Aorta (tissue), 5 donors: ENCODE measurements at places on chromosomes 3 and 15.

GRCh38 chr3:133663569-133664313, 2.0 kb upstream of the TOPBP1 start:
- DNase-seq: no peak

- no peak for DNase-seq
Observed at GRCh38 chr3:192906940-192907339, 10.7 kb downstream of the MB21D2 start.

- DNase-seq: no peak
Observed at GRCh38 chr3:88810455-88810854, 297.0 kb upstream of the EPHA3 start.

GRCh38 chr3:156388497-156389448, 166.1 kb downstream of the SSR3 start:
- DNase-seq: no peak

DNA sequence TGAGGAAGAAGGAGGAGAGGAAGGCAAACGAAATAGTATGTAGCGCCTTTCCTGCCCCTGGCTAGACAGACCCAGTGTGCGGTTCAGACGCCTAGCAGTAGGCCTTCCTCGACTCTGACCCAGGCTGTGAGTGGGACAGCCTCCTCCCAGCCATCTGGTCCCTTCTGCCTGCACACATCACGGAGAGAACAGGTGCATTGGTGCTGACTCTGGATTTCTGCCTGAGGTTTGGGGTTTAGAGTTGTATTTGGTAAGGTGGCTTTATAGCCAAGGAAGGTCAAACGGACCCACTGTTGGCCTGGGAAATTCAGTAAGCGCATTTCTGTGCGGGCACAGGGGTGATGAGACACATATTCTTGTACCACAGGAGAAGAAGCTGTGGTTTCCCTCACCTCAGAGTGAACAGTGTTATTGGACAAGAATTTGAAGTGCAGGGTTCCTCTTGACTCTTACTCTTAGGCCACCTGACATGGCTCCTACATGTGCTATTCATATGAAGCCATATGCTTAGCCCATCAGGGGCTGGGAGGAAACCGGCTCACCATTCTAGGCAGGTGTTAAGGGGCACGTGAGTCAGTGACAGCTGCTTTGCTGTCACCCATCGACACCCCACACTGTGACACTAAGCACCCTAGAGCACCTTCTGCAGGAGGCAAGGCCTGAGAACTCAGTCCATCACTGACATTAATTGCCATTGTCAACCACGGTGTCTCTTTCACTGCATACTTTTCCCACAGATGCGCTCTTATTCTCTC, 143.3 kb downstream of the CHDH start:
- DNase-seq: no peak

DNA sequence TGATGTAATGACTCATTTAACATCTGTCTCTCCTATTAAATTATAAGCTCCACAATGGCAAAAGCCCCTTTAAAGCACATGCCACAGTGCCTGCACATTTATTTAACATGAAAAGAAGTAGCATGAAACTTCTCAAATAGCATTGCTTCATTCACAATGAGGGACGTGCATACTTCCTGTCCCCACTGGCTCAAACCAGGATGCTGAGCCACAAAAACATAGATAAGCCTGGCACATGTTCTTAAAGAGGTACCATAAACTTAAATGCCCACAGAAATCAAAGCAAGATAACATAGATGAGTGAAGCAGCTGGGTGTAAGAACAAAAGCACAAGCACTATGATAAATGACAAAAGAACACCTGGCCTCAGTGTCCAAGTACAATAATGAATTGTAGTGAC, 3.8 kb downstream of the TP53BP1 start:
- DNase-seq: no peak

DNA sequence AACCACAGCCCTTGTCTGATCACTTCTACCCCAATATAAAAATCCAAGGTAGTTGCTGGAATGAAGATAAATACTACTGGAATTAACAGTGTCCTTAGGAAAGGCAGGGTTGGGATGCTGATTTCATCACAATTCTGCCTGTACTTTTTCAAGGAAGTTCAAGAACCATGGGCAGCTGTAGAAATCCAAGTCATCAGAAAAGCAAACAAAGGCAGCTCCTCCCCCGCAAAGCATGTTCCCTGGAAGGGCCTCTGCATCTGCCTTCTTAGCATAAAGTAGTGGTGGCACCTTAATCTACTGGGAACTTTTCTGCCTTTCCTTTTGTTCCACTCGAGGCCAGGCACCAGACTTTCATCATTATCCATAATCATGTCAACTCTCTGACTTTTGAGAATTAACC, 54.4 kb downstream of the ERC2 start:
- no peak for DNase-seq

- no peak for DNase-seq
Observed at GRCh38 chr15:64026591-64026990, 19.7 kb downstream of the DAPK2 start.

- no peak for DNase-seq
Observed at GRCh38 chr15:85760531-85761371, 34.0 kb downstream of the KLHL25 start.

DNA sequence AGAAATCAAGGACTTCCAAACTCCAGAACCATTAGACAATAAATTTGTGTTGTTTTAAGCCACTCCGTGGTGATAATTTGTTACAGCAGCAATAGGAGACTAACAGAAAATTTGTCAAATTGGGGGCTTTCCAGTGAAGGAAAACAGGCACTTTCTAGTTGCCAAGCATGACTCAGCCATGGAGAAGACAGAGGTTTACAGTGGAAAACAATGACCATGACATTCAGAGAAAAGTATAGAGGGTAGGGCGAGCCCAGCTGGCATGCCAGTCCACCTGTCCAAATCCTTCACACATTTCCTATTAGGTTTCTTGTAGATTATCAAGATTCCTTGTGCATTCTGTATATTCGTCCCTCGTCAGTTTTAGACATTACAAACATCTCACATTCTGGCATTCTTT, 24.9 kb downstream of the SLCO2A1 start:
- no peak for DNase-seq

GRCh38 chr3:140595295-140595694, 82.6 kb upstream of the TRIM42 start:
- DNase-seq: no peak

DNA sequence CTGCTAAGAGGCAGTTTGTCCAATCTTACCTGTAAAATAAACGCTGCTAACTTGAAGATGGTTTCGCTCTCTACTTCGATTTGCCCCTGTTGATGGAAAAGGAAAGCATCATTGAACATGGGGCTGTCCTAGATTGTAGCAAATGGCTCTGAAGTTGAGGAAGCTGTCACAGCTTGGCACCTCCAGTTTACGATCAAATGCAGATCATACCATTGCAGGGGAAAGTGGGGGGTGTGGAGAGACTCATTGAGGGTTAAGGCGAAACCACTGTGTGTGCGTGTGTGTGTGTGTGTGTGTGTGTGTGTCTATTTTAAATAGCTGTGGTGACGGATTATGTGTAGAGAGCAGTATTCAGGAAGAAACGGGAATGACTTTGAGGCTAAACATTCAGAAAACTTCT, 127.6 kb upstream of the LMOD3 start:
- DNase-seq: no peak

DNA sequence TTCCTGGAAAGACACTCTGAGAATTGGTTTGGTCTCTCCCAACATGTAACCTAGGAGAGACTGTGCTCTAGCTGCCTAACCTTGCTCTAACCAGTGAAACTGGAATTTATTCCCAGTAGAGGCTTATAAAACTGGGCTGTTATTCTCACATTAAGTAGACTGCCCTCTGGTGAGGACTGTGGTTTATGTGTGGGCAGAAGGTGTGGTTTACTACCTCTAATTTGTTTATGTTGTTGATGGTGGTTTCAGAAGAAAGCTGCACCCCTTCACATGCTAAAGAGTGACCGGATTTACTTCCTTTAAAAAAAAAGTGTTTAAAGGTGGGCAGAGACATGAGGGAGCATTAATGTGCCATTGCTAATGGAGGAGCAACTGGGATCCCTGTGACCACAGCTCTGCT, 273.2 kb downstream of the MECOM start:
- no peak for DNase-seq
